ENCODE measurements at places on chromosomes 16 and 17.
A peak's percentile ranks its signal among the peaks of the same experiment; 100 is the strongest.

DNA sequence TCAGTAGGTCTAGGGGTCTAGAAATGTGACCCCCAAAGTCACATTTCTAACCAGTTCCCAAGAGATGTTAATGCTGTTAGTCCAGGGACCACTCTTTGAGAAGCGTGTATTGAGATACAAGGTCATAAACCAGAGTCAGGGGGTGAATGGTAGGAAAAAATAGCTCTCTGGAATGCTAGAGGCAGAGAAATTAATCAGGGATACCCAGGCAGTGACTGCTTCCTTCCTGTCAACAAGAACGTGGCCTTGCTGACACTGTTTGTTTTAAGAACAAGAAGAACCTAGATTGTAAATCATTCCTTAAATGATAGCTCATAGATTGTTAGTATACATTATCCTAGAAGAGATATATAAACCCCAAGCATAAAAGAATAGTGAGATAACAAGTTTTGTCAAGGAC, 43.8 kb downstream of the PITPNM3 start:
- DNase-seq: no peak

- DNase-seq: no peak
Measured at GRCh38 chr16:85606904-85607303, 6.2 kb upstream of the GSE1 start.

DNA sequence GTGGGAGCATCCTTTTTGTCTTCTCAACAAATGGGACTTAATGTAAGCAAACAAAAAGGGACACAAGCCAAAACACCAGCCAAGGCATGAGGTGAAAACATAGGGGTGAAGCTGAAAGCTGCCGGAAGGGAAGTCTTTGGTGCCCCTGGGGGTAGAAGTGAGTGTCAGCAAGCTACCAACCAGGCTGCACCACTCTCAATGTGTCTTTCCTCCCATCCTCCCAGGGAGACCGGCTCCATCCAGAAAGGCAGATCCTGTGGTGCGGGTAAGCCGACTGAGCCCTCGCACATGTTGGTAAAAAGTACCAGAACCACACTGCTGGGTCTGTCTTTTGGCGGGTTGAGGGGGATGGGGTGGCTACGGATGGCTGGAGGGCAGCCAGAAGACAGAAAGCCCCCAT, 52.0 kb upstream of the SREBF1 start:
- DNase-seq: no peak

DNA sequence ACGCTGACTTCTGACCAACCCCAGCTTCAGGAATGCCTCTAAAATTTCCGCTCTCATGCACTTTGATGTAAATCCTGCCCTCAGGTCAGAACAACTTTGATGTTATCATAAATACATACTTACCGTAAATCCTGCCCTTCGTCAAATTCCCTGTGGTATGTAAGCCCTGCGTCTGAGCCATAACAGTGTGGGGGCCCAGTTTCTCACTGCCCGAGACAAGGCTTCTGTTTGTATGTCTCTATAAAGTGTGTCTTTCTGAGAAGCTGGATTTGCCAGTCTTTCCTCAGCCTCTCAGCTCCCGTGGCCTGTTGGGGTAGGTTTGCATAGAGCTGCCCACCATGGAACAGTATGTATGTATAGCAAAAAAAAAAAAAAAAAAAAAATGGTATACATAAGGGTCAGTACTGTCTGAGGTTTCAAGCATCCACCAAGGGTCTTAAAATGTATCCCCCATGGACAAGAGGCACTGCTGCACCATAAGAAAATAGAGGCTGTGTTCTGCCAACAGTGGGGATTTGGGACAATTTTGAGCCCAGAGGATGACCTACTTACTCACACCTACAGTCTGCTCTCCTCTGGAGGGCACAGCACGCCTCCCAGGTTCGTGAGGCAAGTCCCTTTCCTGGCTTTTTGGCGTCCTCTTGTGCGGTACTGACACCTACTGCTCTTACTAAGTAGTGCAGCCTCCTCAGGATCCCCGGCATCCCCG, 17.5 kb downstream of the PRMT7 start:
- peak; percentile 81 for DNase-seq

GRCh38 chr16:83742124-83742899, 65.5 kb upstream of the HSBP1 start:
- DNase-seq: no peak

GRCh38 chr16:20791923-20792612, 14.2 kb downstream of the ERI2 start:
- no peak for DNase-seq

- DNase-seq: no peak
Measured at GRCh38 chr17:4449736-4450135, 16.0 kb downstream of the SPNS3 start.

DNA sequence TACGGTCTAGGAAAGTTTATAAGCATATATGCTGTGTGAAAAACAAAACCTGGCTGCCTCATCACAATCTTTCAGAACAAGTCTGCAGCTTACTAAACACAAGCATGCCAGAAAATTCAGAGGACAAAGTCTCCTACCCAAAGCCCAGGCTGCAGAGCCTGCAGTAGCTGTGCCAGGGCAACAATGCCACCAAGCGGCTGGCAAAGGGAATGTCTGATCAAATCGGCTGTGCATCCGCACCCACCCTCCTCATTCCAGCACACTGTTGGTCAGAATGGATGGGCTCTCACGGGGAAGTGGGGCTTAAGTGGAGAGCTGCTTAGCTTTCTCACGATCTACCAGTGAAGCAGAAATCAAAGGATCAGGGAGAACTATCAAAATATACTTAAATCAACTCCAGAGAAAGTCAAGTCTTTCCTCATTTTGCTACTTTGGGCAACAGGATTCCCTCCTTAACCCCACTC, 73.5 kb downstream of the CYTH1 start:
- DNase-seq: peak; percentile 63

- no peak for DNase-seq
Measured at GRCh38 chr17:30823421-30823820, 1.1 kb downstream of the CRLF3 start.

GRCh38 chr17:79295307-79295706, 220.7 kb downstream of the ENGASE start:
- DNase-seq: no peak

DNA sequence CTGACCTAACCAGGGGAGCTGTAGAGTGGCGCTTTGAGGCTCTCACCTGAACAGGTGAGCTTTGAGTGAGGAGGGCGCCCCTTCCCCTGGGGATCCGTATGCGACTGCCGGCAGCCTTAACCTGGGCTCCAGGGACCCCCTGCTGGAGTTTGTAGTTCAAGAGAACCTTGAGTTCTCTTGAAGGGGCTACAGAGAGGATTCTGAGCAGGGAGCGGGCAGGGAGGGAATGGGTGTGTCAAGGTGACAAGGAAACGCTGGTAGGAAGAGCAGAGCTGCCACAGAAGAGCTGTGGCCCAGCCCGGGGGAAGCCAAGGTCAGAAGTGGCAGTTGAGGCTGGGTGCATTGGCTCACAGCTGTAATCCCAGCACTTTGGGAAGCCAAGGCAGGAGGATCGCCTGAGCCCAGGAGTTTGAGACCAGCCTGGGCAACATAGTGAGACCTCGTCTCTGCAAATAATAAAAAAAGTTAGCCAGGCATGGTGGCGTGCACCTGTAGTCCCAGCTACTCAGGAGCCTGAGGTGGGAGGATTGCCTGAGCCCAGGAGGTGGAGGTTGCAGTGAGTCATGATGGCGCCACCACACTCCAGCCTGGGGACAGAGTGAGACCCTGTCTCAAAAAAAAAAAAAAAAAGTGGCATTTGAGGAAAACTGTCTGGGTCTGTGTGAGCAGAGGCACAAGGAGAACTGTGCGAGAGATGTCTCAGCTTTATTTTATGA, 1.2 kb downstream of the LLGL2 start:
- DNase-seq: no peak

DNA sequence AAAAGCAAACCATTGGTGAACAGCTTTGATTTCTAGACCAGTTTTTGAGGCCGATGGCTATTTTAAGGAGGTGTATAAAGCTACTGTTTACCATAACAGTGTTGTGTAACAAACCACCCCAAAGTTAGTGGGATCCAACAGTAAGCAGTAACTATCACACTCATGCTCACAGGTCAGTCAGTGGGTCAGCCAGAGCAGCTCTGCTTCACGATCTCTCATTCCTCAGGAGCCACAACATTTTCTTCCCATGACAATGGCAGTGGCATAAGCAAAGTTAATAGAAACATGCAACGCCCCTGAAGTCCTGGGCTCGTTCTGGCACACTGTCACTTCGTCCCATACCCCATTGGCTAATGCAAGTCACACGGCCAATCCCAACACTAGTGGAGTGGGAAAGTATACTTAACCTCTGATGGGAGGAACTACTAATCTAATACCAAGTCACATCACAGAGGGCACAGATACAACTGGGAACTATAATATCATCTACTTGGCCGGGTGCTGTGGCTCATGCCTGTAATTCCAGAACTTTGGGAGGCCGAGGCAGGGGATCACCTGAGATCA, 28.0 kb upstream of the B4GALNT2 start:
- no peak for DNase-seq

DNA sequence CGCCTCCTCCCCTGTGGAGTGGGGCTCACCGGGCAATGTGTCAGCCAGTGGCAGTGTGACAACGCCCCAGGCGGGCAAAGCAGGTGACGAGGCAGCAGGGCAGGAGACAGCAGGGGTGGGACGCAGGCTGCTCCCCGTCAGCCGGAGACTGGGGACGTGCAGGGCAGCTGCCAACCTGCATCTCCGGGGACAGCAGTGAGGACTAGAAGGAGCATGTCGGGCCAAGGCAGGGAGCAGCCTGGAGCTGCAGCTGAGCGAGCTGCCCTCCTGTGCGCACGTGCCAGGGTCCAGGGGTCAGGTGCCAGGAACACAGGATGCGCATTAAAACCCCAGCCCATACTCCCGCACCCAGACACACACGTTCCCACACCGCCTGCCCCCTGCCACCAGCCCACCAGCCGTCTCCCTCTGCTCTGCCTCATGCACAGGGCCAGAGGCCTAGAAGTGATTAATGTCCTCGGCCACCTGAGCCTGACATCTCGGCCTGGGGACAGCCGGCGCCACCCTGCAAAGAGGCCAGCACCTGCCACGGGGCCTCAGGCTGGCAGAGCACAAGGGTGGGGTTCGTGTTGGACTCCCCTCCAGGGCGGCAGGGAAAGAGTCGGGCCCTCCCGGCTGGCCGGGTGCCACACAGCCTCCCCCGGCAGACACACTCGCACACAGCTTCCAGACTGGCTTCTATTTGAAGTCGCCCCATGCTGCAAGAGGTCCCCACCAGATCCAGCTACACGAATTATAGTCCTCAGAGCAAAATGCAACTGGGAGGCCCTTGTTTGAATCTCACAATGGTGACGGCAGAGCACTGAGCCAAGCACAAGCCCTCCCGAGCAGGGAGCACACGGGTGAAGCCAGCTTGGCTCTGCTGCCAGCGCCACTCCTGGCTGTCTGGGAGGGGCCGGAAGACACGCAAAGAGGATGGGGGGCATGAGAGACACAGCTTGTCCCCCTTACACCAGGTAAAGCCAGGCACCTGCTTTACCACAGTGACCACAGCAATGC, 90.4 kb downstream of the RBFOX3 start:
- no peak for DNase-seq

GRCh38 chr17:2058586-2059546, 4.0 kb downstream of the HIC1 start:
- peak; percentile 61 for DNase-seq

DNA sequence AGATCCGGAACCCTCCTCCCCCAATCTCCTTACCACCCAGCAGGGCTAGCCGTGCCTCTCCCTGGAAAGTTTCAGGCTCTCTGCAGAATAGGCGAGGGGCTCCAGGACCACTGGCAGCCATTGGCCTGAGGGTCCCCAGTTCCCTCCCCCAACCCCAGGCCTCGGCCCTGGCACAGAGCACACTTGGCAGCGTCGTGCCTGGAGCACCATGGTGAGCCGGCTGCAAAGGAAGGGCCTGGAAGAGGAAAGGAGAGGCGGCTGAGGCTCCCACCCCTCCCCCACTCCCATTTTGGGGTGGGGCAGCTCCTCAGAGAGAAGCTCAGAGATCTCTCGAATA, 369 bp upstream of the BTBD17 start:
- DNase-seq: no peak

- no peak for DNase-seq
Measured at GRCh38 chr17:65553646-65554552, 7.5 kb downstream of the AXIN2 start.

GRCh38 chr17:37701496-37701898, 43.4 kb downstream of the HNF1B start:
- peak; percentile 27 for DNase-seq

GRCh38 chr17:699345-699744, 15.3 kb downstream of the VPS53 start:
- DNase-seq: no peak

GRCh38 chr17:48047113-48047740, 932 bp upstream of the NFE2L1 start:
- DNase-seq: no peak

GRCh38 chr17:40457964-40458791, 14.9 kb downstream of the IGFBP4 start:
- no peak for DNase-seq

- no peak for DNase-seq
Measured at GRCh38 chr16:73356401-73357079, 308.6 kb upstream of the ZFHX3 start.

- DNase-seq: peak; percentile 54
Measured at GRCh38 chr17:39926588-39927100, 757 bp downstream of the ORMDL3 start.

GRCh38 chr17:66595893-66596292, 239.0 kb upstream of the CACNG5 start:
- no peak for DNase-seq

GRCh38 chr17:61735807-61736206, 127.5 kb downstream of the BRIP1 start:
- no peak for DNase-seq

- no peak for DNase-seq
Measured at GRCh38 chr17:7674934-7675333, 12.4 kb downstream of the TP53 start.

DNA sequence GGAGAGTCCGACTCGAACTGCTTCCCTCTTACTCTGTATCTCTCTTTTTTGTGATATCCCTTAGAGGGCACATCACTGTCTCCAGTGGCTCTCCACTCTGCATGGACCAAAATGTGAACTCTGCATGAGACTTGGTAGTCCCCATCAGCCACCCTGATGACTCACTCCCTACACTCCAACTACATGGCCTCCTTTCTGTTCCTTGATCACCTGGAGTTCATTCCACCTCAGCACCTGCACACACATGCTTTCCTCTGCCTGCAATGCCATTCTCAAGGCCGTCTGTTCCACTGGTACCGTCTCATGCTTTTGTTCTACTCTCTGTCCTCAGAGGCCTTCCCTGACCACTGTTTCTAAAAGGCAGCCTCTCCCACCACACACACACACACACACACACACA, 109.3 kb downstream of the DNAH9 start:
- DNase-seq: no peak

DNA sequence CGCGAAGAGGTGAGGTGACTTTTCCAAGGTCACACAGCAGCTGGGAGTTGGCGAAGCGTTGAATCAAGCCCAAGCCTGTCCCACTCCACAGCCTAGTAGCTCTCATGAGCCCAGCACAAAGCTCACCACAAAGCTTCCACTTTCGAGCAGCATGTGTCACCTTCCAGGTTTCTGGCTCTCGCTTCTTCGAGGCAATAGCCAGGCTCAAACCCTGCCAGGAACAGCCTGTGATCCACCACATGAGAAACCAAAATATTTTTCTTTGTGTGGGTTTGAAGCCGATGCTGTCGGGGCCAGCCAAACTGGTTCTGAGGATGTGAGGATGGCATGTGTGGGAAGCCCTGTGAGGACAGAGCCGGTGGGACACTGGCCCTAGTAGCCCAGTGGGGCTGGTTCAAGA, 68.1 kb downstream of the COG7 start:
- no peak for DNase-seq

GRCh38 chr17:44556832-44557606, at the start of gene FZD2:
FZD2 (plus strand) TSS chr17:44557484; CDS start chr17:44557689, 205 bp downstream.
- peak; percentile 80 for DNase-seq

Measured in CD4-positive, alpha-beta T cell treated with Interleukin-15 for 1 hour (primary cell).